Right atrium auricular region (tissue), 2 donors: ENCODE measurements at places on chromosomes 5 and 9. TPM values are rescaled to one million over a fixed set of nuclear protein-coding genes. Genes with fewer than 3 reads are reported as not detected.

CCDC180 gene
- total RNA-seq, result 0.96 TPM

KLF4 gene
- 95.5 TPM for total RNA-seq

MRPL50 gene
- 12.5 TPM for total RNA-seq

C5orf52 gene
- total RNA-seq, result not detected

EFNA5 gene
- 17.0 TPM for total RNA-seq

DNA sequence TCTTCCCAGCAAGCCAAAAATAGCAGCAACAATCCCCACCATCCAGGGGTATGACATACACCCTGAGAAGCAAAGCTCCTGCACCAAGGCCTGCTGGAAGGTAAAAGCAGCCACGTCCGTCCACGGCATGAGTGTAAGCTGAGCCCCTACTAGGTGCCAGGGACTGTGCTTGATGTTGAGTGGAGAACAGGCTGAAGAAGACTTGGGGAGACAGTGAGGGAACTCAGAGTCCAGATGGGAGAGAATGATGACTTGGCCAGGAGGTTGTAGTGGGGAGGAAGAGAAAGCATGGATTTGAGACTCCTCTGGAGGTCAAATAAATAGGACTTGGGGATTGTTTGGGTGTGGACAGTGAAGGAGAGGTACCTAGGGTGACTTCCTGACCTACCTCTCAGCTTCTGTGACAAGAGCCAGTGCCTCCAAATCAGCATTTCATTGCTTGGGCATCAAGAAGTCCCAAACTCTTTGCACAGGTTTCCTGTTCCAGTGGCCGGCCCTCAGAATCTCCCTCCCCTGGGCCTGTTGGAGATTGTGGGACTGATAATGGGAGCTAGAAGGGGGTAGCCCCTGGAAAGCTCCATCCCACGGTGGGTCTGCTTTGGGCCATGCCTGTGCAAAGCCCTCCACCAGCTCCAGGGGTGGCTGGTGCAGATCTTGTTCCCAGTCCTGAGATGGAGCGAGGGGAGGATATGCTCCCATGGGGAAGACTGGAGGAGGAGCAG lies 58.3 kb upstream of the ADAMTS2 start:
- no peak for DNase-seq

DNA sequence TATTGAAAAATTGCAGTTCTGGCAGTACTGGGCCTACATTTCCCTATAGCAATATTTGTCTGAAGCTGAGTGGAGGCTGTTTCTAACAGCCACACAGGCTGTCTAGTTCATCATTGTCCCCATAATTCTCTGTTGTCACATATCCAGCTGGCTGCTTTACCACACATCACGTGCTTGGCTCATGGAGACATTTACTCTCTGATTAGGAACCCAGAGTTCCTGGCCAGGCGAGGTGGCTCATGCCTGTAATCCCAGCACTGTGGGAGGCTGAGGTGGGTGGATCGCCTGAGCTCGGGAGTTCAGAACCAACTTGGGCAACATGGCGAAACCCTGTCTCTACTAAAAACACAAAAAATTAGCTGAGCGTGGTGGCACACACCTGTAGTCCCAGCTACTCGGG lies 81.4 kb downstream of the PGM5 start:
- DNase-seq, result peak; percentile 70

GRCh38 chr5:59483971-59484472 lies 409.5 kb downstream of the PDE4D start:
- no peak for DNase-seq

DNA sequence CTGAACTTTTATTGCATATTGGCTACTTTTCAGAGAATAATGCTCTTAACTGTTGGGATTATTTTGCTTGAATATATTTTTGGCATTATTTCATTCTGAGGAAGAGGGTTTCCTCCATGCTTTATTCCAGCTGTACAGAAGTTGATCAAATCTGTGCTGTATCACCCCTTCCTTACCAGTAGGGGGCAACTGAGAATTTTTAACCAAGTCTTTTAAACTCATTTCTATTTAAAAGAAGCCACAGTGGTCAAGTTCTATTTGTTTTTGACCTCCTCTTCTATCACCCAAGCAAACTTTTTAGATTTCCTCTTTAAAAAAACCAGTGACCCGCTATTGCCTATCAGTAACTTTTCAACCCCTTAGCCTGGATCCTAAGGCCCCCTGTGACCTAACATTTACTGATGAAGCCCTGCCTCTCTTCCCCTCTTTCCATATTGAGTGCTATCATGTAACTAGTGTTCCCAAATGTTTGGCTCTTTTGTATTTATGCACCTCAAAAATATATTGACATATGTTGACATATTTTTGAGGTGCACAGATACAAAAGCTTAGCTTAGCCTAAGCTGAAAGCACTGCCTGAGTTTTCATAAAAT lies 80.6 kb downstream of the FBXO4 start:
- DNase-seq, result no peak

GRCh38 chr9:130891688-130892476 lies 4.7 kb downstream of the QRFP start:
- DNase-seq, result no peak

DNA sequence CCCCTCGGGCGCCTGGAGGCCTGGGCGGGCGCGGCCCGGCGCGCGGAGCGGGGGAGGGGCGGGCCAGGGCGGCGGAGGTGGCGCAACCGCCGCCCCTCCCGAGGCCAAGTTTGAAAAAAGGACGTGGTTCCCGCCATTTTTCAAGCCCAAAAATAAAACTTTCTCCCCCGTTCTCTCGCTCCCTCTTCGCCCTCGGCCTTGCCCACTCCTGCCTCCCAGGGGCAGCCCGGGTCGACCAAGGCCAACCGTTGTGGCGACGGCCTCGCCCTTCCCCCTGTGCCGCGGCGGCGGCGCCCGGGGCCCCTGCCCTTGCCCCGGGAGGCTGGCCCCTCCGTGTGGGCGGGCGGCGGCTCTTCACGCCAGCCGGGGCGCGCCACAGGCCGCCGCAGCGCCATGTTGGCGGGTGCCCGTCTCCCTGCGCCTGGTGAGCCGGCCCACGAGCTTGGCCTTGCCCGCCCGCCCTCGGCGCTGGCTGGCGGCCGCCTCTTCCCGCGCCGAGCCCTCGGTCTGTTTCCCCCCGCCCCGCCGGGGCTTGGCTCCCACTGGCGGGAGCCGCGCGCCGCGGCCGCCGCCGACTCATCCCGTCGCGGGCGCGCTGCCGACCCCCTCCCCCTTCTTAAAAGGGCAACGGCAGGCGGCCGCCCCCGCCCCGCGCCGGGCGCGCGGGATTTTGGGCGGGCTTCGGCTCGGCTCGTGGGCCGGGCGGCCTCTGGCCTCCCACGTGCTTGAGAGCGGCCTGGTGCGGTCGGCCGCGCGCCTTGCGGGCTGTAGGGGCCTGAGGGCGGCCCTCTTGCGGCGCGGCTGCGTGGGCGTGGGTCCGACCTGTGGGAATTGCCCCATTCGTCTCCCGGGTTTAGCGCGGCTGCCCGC lies 1.3 kb downstream of the ANP32B start:
- peak; percentile 76 for DNase-seq
